ENCODE measurements at places on chromosomes 16 and 17. TPM values are rescaled to one million over a fixed set of nuclear protein-coding genes. Genes with fewer than 3 reads are reported as not detected.

SNF8 gene
- total RNA-seq, result 97.9 TPM

ERN1 gene
- 126 TPM for total RNA-seq

TUBG2 gene
- total RNA-seq, result 7.2 TPM

PRR11 gene
- 68.2 TPM for total RNA-seq

SMIM36 gene
- total RNA-seq, result not detected

NPTX1 gene
- 10.0 TPM for total RNA-seq

TBC1D3K gene
- not detected for total RNA-seq

MT1A gene
- total RNA-seq, result not detected

Measured in activated CD4-positive, alpha-beta memory T cell treated with anti-CD3 and anti-CD28 coated beads, Interleukin-2, amount 10 ng/mL, durations not matched to agents 7 days and 5 days (primary cell).